ENCODE measurements at places on chromosomes 13 and 19. TPM values are rescaled to one million over a fixed set of nuclear protein-coding genes. Genes with fewer than 3 reads are reported as not detected.

UGGT2 gene
- total RNA-seq, result 18.0 TPM

GRCh38 chr13:112692104-112692503 lies 2.3 kb downstream of the ATP11A start:
- no peak overlapping the region for H3K27ac ChIP-seq
- DNase-seq, result no peak
- H3K36me3 ChIP-seq, result no peaks in the 10 kb centered on the region
- H3K4me3 ChIP-seq, result no peak overlapping the region

DNA sequence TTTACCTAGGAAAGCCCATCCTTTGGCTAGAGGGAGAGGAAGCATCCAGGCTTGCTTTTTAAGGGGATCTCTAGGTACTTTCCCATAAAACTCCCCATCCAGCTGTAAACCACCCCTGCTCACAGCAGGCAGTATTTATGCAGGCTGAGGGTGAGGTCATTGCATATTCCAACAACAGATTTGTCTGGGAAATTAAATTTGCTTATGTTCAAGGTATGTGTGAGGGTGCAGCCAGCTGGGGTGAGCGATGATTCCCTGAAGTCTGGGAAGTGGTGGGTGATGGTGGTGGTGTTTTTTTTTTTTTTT lies 96.3 kb upstream of the C1QTNF9B start:
- no peaks in the 10 kb centered on the region for H3K36me3 ChIP-seq
- H3K4me1 ChIP-seq, result no peaks in the 10 kb centered on the region
- H3K4me3 ChIP-seq, result no peak overlapping the region
- DNase-seq, result no peak

DNA sequence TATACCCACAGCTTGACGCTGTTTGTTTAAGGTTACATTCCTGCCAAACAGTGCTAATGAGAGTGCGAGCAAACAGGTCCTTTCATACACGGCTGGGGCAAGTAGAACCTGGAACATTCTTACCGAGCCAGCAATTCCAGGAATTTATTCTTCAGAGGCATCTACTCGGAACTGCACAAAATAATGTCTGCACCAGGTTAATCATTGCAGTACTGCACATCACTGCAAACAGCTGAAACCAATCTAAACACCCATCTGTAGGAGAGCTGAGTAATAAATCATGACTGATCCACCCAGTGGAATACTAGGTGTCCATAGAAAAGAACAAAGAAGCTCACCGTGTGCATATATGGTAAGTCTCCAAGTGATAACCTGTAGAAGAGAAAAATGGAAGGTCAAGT lies 1.2 kb upstream of the ZNF579 start:
- H3K4me3 ChIP-seq, result no peak overlapping the region
- no peaks in the 10 kb centered on the region for H3K27me3 ChIP-seq
- H3K4me1 ChIP-seq, result peaks cover 8% of the 10 kb centered on the region
- H3K27ac ChIP-seq, result no peak overlapping the region

DNA sequence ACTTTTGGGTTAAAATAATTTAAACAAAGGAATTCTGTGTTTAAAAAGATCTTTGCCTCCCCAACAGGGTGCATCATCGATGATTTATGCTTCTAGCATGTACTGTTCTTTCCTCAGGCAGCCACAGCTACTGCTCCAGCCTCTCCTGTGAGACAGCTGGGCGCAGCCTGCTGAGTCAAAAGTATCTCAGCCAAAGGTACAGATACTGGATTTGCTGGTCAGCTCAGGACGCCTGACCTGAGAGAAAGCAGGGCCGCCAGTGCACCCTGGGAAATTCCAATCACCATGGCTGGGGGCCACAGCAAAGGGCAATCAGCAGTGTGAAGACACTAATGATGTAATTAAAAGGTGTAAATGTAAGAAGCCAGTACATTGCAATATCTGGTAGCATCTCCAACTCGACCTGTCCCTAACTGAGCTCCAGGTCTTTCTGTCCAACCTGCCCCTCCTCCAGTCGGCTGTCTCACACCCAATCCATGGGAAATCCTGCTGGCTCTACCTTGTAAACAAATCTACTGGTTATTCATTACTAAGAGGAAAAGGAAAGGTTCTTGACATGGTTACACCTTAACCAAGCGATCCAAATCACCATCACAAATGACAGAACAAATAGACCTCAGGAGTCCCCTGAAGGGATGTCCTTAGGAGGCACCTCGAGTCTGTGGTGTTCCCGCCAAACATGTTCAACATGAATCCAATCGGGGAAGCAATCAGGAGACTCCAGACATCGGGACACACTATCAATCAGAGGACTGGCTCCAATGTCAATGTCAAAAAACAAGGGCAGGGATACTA lies 7.3 kb downstream of the OPA3 start:
- H3K36me3 ChIP-seq, result no peaks in the 10 kb centered on the region
- peak overlapping the region; percentile 82 for H3K27ac ChIP-seq
- no peak overlapping the region for H3K4me3 ChIP-seq

DNA sequence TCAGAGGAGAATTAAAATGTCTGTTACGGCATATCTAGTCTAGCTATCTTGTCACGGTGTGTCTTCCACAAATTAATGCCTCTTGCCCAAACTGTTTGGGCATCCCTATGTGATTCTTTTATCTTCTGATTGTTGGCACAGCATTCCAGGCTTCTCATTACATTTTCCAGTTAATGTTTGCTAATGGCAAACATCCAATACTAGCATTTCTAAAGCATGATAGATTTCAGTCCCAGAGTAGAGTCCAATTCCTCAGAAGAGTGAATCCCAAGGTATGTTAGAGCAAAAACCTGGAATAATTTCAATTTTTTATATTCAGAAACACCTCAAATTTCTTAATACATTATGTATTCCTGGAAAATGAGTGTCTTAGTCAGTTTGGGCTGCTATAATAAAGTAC lies 684.5 kb upstream of the SLITRK1 start:
- DNase-seq, result no peak
- no peak overlapping the region for H3K27ac ChIP-seq
- no peaks in the 10 kb centered on the region for H3K36me3 ChIP-seq
- H3K4me3 ChIP-seq, result no peak overlapping the region
- no peaks in the 10 kb centered on the region for H3K4me1 ChIP-seq
- H3K27me3 ChIP-seq, result no peaks in the 10 kb centered on the region

Data from colonic mucosa (tissue), 4 donors.